ENCODE measurements at places on chromosomes 6 and 20. TPM values are rescaled to one million over a fixed set of nuclear protein-coding genes. Genes with fewer than 3 reads are reported as not detected.

PMEPA1 gene
- total RNA-seq = 29.8 TPM

KIF13A gene
- total RNA-seq = 27.8 TPM

TINAG gene
- total RNA-seq = not detected

CFAP61 gene
- 0.18 TPM for total RNA-seq

GRM1 gene
- total RNA-seq = 0.41 TPM

LY6G6C gene
- 0.21 TPM for total RNA-seq

Data from WTC11 (cell line).